Bronchial epithelial cell (primary cell): ENCODE measurements at places on chromosomes 12 and 14. TPM values are rescaled to one million over a fixed set of nuclear protein-coding genes. Genes with fewer than 3 reads are reported as not detected.
A peak's percentile ranks its signal among the peaks of the same experiment; 100 is the strongest.

HOXC13 gene
- not detected in 2 replicates for total RNA-seq

SAMD15 gene
- total RNA-seq: under 0.01 and 0.26 TPM in 2 replicates

DNA sequence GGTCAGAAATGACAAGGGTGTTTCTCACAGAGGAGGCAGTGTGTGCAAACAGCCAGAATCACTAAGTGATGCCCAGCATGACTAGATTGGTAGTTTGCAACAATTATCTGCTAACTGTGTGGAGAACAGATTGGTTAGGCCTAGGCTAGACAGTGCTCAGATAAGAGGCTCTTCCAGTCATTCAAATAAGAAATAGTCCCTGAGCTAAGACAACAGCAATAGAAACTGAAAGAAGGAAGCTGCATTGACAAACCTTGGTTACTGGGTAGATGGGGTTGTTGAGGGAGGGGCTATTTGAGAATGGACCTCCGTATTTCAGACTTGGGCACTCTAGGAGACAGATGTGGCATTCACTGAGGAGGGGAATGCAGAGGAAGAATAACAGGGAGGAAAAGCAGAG, 255.0 kb upstream of the NPAS3 start:
- no peak for DNase-seq

SALL2 gene
- under 0.01 and 0.13 TPM in 2 replicates for total RNA-seq

- DNase-seq: peak; percentile 70
Measured at GRCh38 chr12:130246560-130246959, 84.3 kb downstream of the FZD10 start.
